ENCODE measurements at places on chromosomes 4 and X.

- no peak for DNase-seq
Measured at GRCh38 chr4:40579983-40580382, 49.7 kb downstream of the RBM47 start.

DNA sequence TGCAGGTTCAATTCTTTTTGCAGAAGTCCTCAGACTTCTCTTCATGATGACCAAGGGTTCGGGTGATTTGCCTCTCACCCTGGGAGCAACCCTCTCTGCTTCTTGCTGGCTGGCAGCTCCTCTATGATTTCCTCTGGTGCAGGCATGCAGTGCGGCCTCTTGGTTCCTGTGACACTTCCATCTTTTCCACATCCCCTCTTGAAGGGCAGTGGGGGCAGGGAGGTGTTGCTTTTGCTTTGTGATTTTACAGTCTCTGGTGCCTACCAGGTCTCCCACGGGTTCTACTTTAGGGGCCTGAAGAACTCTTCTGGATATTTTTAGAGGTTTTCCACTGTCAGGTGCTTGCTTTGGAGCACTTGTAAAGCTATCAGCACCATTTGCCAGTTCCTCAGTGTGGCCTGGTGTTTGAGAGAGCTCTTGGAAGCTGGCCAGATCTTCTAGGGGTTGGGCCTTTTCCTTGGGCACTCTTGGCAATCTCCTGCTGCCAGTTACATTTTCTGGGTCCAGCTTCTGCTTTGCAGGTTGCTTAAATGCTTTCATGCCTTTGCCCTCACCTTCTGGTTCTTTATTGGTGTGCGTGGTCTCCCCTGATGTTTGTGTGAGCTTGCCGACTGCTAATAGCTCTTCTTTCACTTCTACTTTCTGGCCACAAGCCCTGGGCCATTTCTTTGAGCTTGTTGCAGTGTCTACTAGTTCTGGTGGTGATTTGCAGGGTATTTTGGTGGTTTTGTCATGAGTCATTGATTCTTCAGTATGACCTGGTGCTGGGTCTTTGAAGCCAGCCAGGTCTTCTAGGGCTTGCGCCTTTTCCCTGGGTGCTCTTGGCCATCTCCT lies 11.5 kb upstream of the CHST7 start:
- no peak for DNase-seq

- no peak for DNase-seq
Measured at GRCh38 chr4:53314252-53314651, 51.6 kb downstream of the SCFD2 start.

DNA sequence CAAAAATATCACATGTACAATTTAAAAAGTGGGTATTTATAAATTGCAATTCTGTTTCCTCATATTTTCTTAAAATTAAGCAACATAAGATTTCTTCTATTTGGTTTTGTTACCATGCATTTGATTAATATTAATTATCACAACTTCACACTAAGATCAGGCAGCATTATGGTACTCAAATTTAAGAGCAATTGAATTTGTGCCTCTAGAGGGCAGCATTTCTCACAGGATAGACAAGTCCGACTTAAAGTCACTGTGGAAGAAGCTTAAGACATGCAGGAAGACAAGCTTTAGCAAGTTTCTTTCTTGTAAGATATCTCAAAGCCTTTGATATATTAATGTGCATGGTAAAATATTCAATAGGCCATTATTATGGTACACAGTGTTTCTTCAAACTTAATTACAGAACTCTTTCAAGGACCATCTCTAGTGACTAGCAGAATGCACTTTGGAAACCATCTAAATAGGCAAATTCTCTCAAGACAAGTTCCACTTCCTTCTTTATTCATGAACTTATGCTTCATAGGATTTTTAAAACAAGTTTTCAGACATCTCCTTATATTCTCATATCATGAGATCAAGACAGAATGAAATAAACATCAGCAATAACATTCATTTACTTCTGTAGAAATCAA lies 35.0 kb downstream of the FBXW7 start:
- DNase-seq: peak; percentile 28

- no peak for DNase-seq
Measured at GRCh38 chr4:25908491-25908901, 5.5 kb upstream of the SMIM20 start.

DNA sequence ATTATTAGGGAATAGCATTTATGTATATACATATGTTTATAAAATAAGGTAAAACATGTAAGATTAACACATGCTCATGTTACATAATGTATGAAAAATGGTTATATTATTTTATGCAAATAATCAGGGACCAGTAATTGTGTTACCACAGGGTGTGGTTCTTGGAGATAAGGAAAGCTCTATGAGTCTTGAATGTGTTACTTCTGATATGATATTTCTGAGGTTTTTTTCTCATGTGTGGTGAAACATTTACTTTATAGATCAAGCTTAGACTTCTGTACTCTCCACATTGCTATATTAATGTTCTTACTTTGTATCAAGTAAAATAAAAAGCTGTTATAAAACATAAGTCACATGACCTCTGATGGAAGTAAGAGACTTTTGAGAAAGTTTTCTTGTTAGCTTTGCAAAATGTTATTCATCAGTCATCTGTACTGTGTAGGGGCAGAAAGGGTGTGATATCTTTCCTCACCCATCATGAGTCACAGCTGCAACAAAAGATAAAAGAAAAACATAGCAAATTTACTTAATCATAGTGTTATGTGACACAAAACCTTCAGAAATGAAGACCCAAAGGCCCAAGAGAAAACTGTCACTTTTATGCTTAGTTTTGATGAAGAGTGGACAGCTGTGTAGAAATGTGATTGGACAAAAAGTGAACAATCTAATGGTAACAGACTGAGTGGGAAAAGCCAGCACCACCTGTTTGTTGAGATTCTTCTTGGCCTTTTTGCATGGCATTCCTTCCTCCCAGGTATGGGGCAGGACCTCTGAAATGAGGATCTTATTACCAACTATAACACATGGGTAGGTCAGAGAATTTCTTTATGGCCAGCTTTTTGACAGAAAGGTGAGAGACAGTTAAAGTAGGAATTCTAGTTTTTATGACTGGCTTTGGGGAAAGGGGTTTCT lies 632.3 kb downstream of the PDHA2 start:
- no peak for DNase-seq

- DNase-seq: no peak
Measured at GRCh38 chrX:18575744-18576143, 96.2 kb downstream of the RS1 start.

Data from stimulated activated CD8-positive, alpha-beta memory T cell treated with anti-CD3 and anti-CD28 coated beads, Interleukin-7, amount 100 ng/mL, for 48 hours (primary cell).